Mesendoderm (in vitro differentiated cells): ENCODE measurements at places on chromosomes 16 and 17.

DNA sequence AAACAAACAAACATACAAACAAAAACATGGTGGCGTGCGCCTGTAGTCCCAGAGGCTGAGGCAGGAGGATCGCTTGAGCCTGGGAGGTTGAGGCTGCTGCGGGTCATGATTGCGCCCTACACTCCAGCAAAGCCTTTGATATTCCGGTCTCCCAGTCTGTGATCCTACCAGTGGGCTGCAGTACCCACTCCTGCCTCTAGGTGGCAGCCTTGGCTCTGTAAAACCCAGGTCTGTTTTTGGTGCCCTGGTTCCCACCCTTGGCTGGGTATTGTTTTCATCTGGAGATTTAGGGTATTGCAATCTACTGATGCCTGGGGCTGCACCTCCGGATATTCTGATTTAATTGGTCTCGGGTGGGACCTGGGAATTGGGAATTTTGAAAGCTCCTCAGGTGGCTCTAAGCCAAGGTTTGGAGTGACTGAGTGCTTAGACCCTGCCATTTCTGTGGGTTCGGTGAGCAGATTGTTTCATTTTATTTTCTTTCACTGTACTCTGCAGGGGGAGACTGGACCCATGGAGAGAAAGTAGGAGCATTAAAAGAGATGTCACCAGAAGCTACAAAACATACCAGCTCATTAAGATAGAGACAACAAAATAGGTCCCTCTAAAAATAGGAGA lies 40.5 kb downstream of the MYH3 start:
- no peaks in the 10 kb centered on the region for H3K4me1 ChIP-seq
- no peak overlapping the region for H3K27ac ChIP-seq
- peak; percentile 93 for DNase-seq
- H3K36me3 ChIP-seq = no peaks in the 10 kb centered on the region
- H3K4me3 ChIP-seq = no peak overlapping the region

DNA sequence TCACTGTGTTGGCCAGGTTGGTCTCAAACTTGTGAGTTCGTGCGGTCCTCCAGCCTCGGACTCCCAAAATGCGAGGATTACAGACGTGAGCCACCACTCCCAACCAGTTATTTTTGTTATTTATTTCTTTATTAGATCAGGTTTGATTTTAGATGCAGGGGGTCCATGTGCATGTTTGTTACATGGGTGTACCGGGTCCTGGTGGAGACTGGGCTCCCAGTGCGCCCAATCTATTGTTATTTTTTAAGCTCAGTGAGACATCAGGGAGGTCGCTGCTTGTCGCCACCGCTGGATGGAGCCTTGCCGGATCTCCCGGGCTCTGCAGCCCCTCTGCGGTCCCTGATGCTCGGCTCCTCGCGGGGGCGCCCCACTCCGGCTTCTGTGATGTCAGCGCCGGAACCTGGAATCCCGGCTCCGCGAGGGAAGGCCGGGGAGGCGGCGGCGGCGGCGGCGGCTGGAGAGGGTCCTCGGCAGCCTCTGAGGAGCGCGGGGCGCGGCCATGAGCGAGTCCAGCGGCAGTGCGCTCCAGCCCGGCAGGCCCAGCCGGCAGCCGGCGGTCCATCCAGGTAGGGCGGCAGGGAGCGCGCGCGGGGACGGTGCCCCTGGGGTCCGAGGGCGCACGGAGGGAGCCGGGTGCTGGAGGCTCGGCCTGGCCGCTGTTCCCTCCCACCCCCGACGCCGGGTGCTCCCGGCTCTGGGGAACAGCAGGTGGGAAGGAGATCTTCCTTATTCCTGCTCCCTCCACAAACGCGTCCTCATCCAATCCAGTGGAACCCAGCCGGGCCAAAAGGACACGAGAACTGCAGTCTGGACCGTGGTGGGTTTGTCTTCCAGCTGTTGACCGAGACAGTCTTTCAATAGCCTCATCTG lies at the start of gene TMC7:
Gene TMC7, plus strand, starts transcription at position 370 of the 870 bp plus-strand sequence. Its CDS starts 130 bp downstream, at position 500.
- no peaks in the 10 kb centered on the region for H3K4me1 ChIP-seq
- H3K36me3 ChIP-seq = no peaks in the 10 kb centered on the region
- peak; percentile 96 for DNase-seq
- peak within 1 kb of the TSS; percentile 38 for H3K4me3 ChIP-seq

DNA sequence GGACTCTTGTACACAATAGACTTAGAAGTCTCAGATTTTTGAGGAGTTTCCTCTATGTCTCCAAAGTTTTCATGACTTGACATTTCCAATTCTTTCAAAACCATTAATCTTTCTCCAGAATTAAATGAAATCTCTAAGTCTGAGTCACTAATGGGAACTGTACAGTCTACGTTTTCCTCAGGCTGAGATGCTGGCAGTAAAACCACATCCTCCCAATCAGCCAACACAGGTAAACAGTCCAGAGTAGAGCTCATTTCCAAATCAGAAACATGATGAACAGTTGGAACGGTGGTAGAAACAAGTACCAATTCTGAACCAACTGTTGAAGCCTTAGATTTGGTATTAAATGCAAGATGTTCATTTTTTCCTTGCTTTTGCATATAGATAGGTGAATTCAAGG lies 7.9 kb downstream of the ERI2 start:
- no peaks in the 10 kb centered on the region for H3K4me1 ChIP-seq
- H3K27me3 ChIP-seq = no peaks in the 10 kb centered on the region
- DNase-seq = no peak
- no peaks in the 10 kb centered on the region for H3K36me3 ChIP-seq

DNA sequence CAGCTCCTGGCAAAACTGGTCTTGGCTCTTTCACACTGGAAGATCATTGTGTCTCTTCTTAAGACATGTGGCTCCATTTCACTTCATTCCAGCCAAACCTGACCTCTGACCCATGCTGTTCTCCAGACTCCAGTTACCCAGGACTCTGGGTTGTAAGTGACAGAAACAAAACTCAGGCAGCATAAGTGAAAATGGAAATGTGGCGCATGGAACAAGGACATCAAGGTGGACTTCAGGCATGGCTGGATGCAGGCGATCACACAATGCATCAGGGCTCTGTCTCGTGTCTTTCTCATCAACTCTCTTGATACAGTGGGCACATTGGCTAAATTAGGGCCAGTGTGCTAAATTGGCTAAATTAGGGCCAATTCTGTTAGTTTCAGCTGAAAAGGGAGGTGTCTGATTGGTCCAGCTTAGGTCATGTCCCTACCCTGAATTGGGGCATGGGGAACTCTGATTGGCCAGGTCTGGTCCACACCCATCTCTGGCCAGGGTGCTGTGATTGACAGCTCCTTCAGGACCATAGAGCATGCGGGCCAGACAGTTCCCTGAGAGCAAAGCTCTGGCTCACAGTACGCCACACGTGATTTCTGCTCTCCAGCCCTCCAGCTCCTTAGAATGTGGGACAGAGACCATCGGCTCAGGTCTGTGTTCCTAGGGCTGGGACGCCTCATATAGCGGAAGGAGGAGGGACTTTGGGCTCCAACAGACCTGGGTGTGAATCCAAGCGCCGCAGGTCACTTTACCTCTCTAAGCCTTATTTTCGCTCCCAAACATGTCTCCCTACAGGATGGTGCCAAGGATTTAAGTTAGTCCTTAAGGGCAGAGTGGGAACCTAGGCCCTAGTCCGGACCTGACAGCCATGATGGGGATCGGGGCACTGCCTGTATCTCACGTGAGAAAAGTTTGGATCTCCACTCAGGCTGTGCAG lies 17.5 kb downstream of the SOCS1 start:
- H3K36me3 ChIP-seq = no peaks in the 10 kb centered on the region
- peak; percentile 55 for DNase-seq
- H3K27me3 ChIP-seq = no peaks in the 10 kb centered on the region
- H3K4me3 ChIP-seq = no peak overlapping the region
- H3K27ac ChIP-seq = no peak overlapping the region

GRCh38 chr17:75498726-75499213 lies 16.6 kb downstream of the CASKIN2 start:
- H3K27ac ChIP-seq = no peak overlapping the region
- peak; percentile 45 for DNase-seq
- peaks cover 3% of the 10 kb centered on the region for H3K36me3 ChIP-seq
- no peaks in the 10 kb centered on the region for H3K27me3 ChIP-seq

DNA sequence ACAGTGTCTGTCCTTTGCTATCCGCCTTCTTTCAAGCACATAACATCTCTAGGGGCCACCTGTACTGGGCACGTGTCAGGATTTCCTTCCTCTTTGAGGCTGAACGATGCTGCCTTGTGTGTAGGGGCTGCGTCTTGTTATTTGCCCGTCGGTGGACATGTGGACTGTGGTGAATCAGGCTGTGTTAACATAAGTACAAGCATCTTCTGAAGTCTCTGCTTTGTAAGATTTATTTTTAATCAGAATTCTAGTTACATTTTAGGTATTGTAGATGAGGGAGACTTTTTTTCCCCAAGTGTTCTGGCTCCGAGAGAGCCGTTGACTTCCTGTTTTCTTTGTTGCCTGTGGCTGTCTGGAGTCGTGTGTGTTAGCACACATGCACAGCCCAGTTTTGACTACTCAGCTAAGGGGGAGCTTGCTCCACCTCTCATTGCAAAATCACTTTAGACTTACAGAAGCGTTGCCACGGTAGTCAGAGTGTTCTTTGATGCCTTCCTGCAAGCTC lies 26.1 kb downstream of the SPG7 start:
- H3K4me1 ChIP-seq = no peaks in the 10 kb centered on the region
- peaks cover 21% of the 10 kb centered on the region for H3K36me3 ChIP-seq
- DNase-seq = no peak

DNA sequence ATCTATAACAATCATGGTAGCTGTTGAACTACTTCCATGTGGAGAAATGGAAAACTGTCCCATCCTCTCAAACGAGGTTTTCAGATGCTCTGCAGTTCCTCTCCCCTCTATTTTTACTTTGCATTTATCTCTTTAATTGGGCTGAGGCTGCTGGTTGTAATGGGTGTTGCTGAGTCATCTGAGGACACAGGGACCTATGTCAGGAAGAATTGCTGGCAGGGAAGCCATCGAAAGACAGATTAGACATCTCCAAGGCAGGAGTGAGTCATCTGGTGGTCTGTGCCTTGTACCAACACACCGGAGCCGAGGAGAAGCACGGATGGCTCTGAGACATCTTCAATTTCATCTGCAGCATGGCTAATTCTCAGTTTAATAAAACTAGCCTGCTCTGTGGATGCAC lies 394.5 kb downstream of the GRIN2A start:
- no peaks in the 10 kb centered on the region for H3K27me3 ChIP-seq
- H3K36me3 ChIP-seq = no peaks in the 10 kb centered on the region
- no peaks in the 10 kb centered on the region for H3K4me1 ChIP-seq

DNA sequence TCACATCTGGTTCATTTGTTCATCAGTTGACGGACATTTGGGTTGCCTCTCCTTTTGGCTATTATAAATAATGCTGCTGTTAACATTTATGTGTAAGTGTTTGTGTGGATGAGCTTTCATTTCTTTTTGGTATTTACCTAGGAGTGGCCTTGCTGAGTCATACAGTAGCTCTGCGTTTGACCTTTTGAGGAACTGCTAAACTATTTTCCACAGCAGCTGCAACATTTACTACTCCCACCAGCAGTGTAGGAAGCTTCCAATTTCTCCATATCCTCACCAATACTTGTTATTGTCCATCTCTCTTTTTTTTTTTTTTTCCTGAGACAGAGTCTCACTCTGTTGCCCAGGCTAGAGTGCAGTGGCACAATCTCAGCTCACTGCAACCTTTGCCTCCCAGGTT lies 20.7 kb upstream of the PLCG2 start:
- H3K4me1 ChIP-seq = no peaks in the 10 kb centered on the region
- DNase-seq = no peak
- no peak overlapping the region for H3K4me3 ChIP-seq
- H3K36me3 ChIP-seq = no peaks in the 10 kb centered on the region
- H3K27me3 ChIP-seq = no peaks in the 10 kb centered on the region
- no peak overlapping the region for H3K27ac ChIP-seq

DNA sequence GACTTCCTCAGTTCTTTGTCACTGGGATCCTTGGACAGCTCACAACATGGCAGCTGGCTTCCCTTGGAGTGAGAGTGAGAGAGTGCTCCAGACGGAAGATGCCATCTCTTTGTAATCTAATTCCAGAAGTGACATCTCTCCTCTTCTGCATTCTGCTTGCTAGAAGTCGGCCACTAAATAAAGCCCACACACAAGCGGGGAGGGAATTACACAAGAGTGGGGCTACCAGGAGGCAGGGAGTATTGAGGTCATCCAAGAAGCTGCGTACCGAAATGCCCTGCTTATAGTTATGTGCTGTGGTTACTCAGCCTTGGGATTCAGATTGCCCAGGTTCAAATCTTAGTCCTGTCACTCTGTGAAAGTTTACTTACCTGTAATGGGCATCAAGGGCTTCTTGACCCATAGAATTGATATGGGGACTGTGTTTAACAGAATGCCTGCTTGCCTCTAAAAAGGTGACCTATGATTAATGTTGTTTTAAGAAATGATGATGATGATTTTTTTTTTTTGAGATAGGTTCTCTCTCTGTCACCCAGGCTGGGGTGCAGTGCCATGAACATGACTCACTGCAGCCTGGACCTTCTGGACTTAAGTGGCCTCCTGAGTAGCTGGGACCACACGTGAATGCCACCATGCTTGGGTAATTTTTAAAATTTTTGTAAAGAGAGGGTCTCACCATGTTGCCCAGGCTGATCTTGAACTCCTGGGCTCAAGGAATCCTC lies 120.9 kb upstream of the HS3ST2 start:
- H3K4me1 ChIP-seq = no peaks in the 10 kb centered on the region
- DNase-seq = no peak
- no peak overlapping the region for H3K4me3 ChIP-seq
- H3K27me3 ChIP-seq = no peaks in the 10 kb centered on the region
- no peaks in the 10 kb centered on the region for H3K36me3 ChIP-seq

GRCh38 chr16:49639739-49640431 lies 216.0 kb downstream of the ZNF423 start:
- peaks cover 6% of the 10 kb centered on the region for H3K4me1 ChIP-seq
- H3K36me3 ChIP-seq = peaks cover 6% of the 10 kb centered on the region
- no peak overlapping the region for H3K27ac ChIP-seq
- DNase-seq = peak; percentile 37
- no peak overlapping the region for H3K4me3 ChIP-seq

GRCh38 chr16:84024854-84025253 lies 17.7 kb downstream of the SLC38A8 start:
- H3K27me3 ChIP-seq = no peaks in the 10 kb centered on the region
- H3K4me3 ChIP-seq = no peak overlapping the region
- no peaks in the 10 kb centered on the region for H3K36me3 ChIP-seq
- no peak overlapping the region for H3K27ac ChIP-seq
- H3K4me1 ChIP-seq = no peaks in the 10 kb centered on the region

- H3K27ac ChIP-seq = no peak overlapping the region
- H3K4me3 ChIP-seq = no peak overlapping the region
- no peak for DNase-seq
- H3K4me1 ChIP-seq = no peaks in the 10 kb centered on the region
- H3K36me3 ChIP-seq = no peaks in the 10 kb centered on the region
Measured at GRCh38 chr17:9470171-9470570, 105.4 kb downstream of the STX8 start.

GRCh38 chr17:63139356-63139755 lies 173.3 kb downstream of the TANC2 start:
- no peaks in the 10 kb centered on the region for H3K4me1 ChIP-seq
- no peaks in the 10 kb centered on the region for H3K27me3 ChIP-seq
- DNase-seq = no peak
- H3K36me3 ChIP-seq = no peaks in the 10 kb centered on the region
- H3K4me3 ChIP-seq = no peak overlapping the region

- no peak overlapping the region for H3K27ac ChIP-seq
- no peak overlapping the region for H3K4me3 ChIP-seq
- peaks cover 27% of the 10 kb centered on the region for H3K27me3 ChIP-seq
Measured at GRCh38 chr17:35791681-35792350, 3.6 kb downstream of the MMP28 start.

- H3K4me1 ChIP-seq = no peaks in the 10 kb centered on the region
- H3K36me3 ChIP-seq = peaks cover 3% of the 10 kb centered on the region
- H3K4me3 ChIP-seq = no peak overlapping the region
Measured at GRCh38 chr16:56732832-56733231, 2.9 kb downstream of the NUP93 start.

- no peak overlapping the region for H3K27ac ChIP-seq
- H3K36me3 ChIP-seq = no peaks in the 10 kb centered on the region
Measured at GRCh38 chr17:20979792-20980083, 63.1 kb downstream of the USP22 start.

- H3K4me1 ChIP-seq = peaks cover 21% of the 10 kb centered on the region
- peak overlapping the region; percentile 2 for H3K27ac ChIP-seq
- no peak for DNase-seq
- H3K36me3 ChIP-seq = no peaks in the 10 kb centered on the region
Measured at GRCh38 chr17:80397034-80397387, 18.0 kb upstream of the ENDOV start.
